ENCODE measurements at places on chromosomes 7 and 10. TPM values are rescaled to one million over a fixed set of nuclear protein-coding genes. Genes with fewer than 3 reads are reported as not detected.

Gene RASA4B
- total RNA-seq, result 3.5 TPM

Gene ZNF365
- total RNA-seq, result 3.8 TPM

Gene PNPLA8
- total RNA-seq, result 41.7 TPM

Gene AKR1B15
- not detected for total RNA-seq

Gene LRRC61
- total RNA-seq, result 3.3 TPM

Gene WASHC2A
- total RNA-seq, result 65.5 TPM

Gene ANXA8
- 0.15 TPM for total RNA-seq

Gene HGF
- total RNA-seq, result 80.7 TPM

Gene MYL7
- not detected for total RNA-seq

Gene CPED1
- 122 TPM for total RNA-seq

Gene DYNC1I1
- total RNA-seq, result 0.66 TPM

Gene SPAM1
- total RNA-seq, result not detected

Gene PNLIP
- not detected for total RNA-seq

Gene CYP17A1
- total RNA-seq, result not detected

Gene TMEM139
- 0.50 TPM for total RNA-seq

Gene DLX5
- not detected for total RNA-seq

Gene CLRN3
- total RNA-seq, result not detected

Gene CDK14
- 68.5 TPM for total RNA-seq

Gene RBM48
- total RNA-seq, result 8.9 TPM

Gene CRYGN
- 0.58 TPM for total RNA-seq

Gene CNTNAP2
- 0.15 TPM for total RNA-seq

Gene ZNF394
- total RNA-seq, result 30.0 TPM

Gene AKR1C2
- total RNA-seq, result 62.1 TPM

Gene FAM221A
- total RNA-seq, result 2.8 TPM

Gene DNAJB6
- total RNA-seq, result 55.2 TPM

Gene TRIL
- 0.58 TPM for total RNA-seq

Gene GRM8
- not detected for total RNA-seq

Gene AZGP1
- total RNA-seq, result not detected

Gene BEND7
- 1.0 TPM for total RNA-seq
